Hematopoietic multipotent progenitor cell treated with erythropoietin and hydrocortisone succinate and interleukin-3 and kit ligand, for 8 days (in vitro differentiated cells): ENCODE measurements at places on chromosomes 16 and 17.

DNA sequence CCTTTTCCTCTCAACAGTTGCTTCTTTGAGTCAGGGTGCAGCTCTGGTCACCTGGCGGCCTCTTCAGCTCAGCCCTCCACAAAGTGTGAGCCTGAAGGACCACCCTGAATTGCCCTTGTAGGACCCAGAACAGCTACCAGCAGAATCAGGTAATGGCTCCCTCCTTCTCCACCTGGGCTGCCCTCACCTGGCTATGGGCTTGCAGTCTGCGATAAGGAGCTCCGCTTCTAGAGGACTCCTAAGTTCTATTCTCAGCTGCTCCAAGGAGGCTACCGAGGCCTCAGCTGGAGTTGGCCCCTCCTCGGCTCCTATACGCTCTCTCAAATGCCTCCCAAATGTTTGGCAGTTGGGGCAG is 13.4 kb downstream of the SMIM5 start:
- DNase-seq, result no peak

- no peak for DNase-seq
Measured at GRCh38 chr17:69492410-69493071, 78.0 kb downstream of the MAP2K6 start.

DNA sequence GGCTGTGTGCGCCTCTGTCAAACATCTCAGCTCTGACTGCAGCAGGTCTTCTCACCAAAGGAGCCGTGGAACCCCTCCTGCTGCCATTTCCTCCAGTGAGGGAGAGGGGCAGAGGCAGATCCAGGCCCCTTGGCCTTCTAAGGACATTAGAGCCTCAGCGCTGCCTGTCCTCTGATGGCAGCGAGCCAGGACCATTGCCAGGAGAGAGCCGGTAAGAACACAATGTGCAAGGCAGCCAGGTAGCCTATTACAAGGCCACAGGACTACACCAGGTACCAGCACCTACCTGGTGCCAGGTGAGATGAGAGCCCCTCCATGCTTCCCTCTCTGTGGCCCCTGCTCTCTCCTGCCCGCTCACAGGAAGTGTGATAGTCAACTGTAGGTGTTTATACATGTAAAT is 11.0 kb downstream of the LRRC75A start:
- DNase-seq, result no peak

DNA sequence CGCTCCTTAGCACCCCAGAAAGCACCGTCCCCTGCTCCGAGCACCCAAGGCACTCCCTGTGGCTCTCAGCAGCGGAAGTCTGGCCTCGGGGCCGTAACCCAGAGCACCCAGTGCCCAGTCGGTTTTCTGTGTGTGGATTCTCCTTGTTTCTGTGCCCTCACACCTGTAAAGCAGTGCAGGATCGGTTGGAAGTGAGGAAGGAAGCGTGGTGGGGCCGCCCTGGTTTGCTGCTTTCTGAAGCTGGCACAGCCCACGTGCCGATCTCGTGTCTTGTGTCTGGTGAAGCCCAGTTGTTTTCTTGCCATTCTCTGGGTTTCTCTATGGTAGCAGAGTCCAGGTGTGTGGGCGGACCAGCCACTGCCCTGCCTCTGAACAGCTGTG is 3.7 kb downstream of the ACSF3 start:
- DNase-seq, result no peak

- peak; percentile 83 for DNase-seq
Measured at GRCh38 chr17:4838309-4838785, 5.2 kb downstream of the MINK1 start.
